ENCODE measurements at places on chromosomes 11 and 22. TPM values are rescaled to one million over a fixed set of nuclear protein-coding genes. Genes with fewer than 3 reads are reported as not detected.

Gene GALR3
- not detected for polyA plus RNA-seq

Gene DEUP1
- polyA plus RNA-seq: 1.4 TPM

Gene POLR2F
- 61.8 TPM for polyA plus RNA-seq

Gene RBMXL2
- polyA plus RNA-seq: 0.07 TPM

Gene HTATIP2
- polyA plus RNA-seq: 3.5 TPM

Gene TRIM49
- not detected for polyA plus RNA-seq

Gene BBOX1
- 58.8 TPM for polyA plus RNA-seq

Gene KAT5
- polyA plus RNA-seq: 71.7 TPM

Gene FAM227A
- polyA plus RNA-seq: 12.0 TPM

Gene BATF2
- 3.2 TPM for polyA plus RNA-seq

Gene ISX
- 0.43 TPM for polyA plus RNA-seq

Gene KCTD17
- polyA plus RNA-seq: 23.6 TPM

Gene TMEM179B
- polyA plus RNA-seq: 66.4 TPM

Gene UPB1
- polyA plus RNA-seq: 1.1 TPM

Gene FAM181B
- 2.3 TPM for polyA plus RNA-seq

Gene STK33
- polyA plus RNA-seq: 47.1 TPM

Gene C11orf16
- polyA plus RNA-seq: 0.96 TPM

Gene HMOX1
- polyA plus RNA-seq: 50.6 TPM

Gene DGAT2
- 4.6 TPM for polyA plus RNA-seq

Measured in left kidney (tissue), 8 donors.